Activated T-helper 2 cell treated with anti-CD3 and anti-CD28 coated beads, Interferon-gamma antibody, Interleukin-2, Interleukin-4, amounts not matched to agents 10 μg/mL and 5 μg/mL and 100 μg/mL, durations not matched to agents 14 hours and 24 hours and 36 hours (primary cell): ENCODE measurements at places on chromosomes 2 and 18.

GRCh38 chr18:48002933-48003365, 72.5 kb upstream of the SMAD2 start:
- DNase-seq = no peak
- H3K27ac ChIP-seq = no peak overlapping the region
- H3K27me3 ChIP-seq = peaks cover 10% of the 10 kb centered on the region
- H3K4me1 ChIP-seq = peaks cover 4% of the 10 kb centered on the region

- H3K27me3 ChIP-seq = peaks cover 7% of the 10 kb centered on the region
- no peaks in the 10 kb centered on the region for H3K36me3 ChIP-seq
- no peak overlapping the region for H3K27ac ChIP-seq
- DNase-seq = no peak
Measured at GRCh38 chr2:10501980-10502802, 54.1 kb upstream of the ODC1 start.

DNA sequence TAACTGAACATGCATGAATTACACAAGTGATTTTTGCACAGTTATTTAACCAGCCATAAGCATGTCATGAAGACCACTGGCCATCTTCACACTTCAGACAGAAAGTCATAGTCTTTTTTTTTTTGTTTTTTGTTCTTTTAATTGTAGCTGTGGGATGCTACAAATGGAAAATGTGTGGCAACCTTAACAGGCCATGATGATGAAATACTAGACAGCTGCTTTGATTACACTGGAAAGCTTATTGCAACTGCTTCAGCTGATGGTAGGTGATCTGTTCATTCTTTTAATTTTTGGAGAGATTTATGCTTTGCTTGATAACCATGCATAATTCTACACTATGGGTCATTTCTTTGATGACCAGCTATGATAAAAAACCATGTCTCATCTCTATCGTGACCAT, 35.6 kb downstream of the DAW1 start:
- H3K27me3 ChIP-seq = no peaks in the 10 kb centered on the region
- no peaks in the 10 kb centered on the region for H3K4me1 ChIP-seq
- no peak overlapping the region for H3K4me3 ChIP-seq
- H3K27ac ChIP-seq = no peak overlapping the region

DNA sequence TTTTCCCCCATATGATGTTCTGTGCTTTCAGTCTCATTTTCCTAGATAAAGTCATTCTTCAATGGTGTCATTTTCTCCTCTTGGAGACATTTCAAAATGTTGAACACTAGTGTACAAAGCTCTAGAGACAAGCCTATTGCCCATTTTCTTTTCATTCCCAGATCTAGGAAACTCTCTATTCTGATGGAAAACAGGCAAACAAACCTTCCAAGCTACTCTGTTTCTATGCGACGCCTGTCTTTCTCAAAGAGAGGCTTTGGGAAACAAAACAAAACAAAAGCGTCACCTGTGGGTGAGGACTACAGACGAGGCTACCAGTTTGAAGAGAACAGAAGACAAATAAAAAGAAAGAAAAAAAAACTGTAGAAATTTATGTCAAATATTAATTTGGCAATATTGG, 311.0 kb downstream of the CBLN2 start:
- no peak for DNase-seq
- no peaks in the 10 kb centered on the region for H3K4me1 ChIP-seq

DNA sequence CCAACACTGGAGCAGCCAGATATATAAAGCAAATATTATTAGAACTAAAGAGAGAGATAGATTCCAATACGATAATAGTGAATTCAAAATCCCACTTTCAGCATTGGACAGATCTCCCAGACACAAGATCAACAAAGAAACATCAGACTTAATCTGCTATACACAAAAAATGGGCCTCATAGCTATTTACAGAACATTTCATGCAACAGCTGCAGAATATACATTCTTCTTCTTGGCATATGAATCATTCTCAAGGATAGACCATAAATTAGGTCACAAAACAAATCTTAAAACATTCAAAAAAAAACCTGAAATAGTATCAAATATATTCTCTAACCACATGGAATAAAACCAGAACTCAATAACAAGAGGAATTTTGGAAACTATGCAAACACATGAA, 23.8 kb upstream of the BAZ2B start:
- no peak overlapping the region for H3K27ac ChIP-seq
- H3K4me3 ChIP-seq = no peak overlapping the region
- H3K36me3 ChIP-seq = no peaks in the 10 kb centered on the region

GRCh38 chr2:240229603-240230235, 89.3 kb upstream of the OTOS start:
- H3K4me3 ChIP-seq = no peak overlapping the region
- H3K27me3 ChIP-seq = no peaks in the 10 kb centered on the region
- no peaks in the 10 kb centered on the region for H3K4me1 ChIP-seq
- no peak overlapping the region for H3K27ac ChIP-seq

DNA sequence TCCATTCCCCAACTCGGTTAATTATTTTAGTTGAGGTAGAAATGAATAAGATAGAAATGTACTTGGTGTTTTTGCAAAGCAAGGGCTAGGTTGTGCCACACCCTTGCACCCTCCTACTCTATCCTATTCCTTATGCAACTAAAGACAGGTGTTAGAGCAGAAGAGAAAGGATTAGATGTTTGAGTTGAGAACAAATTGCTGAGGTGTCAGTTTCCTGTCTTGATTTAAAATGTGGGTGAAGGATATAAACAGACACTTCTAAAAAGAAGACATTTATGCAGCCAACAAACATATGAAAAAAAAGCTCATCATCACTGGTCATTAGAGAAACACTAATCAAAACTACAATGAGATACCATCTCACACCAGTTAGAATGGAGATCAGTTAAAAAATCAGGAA, 1256.2 kb downstream of the CNTNAP5 start:
- DNase-seq = no peak
- H3K36me3 ChIP-seq = no peaks in the 10 kb centered on the region
- no peaks in the 10 kb centered on the region for H3K4me1 ChIP-seq
- H3K27ac ChIP-seq = no peak overlapping the region
- H3K4me3 ChIP-seq = no peak overlapping the region
- no peaks in the 10 kb centered on the region for H3K27me3 ChIP-seq
